ENCODE measurements at places on chromosomes 2 and 18. TPM values are rescaled to one million over a fixed set of nuclear protein-coding genes. Genes with fewer than 3 reads are reported as not detected.

The TMEM169 gene
- total RNA-seq, result 0.63 TPM

- DNase-seq, result no peak
Measured at GRCh38 chr2:70659551-70659950, 105.9 kb upstream of the TGFA start.

- DNase-seq, result peak; percentile 30
Measured at GRCh38 chr18:38368246-38368645, 802.6 kb upstream of the CELF4 start.

GRCh38 chr2:61670591-61671501 lies 132.7 kb upstream of the XPO1 start:
- no peak for DNase-seq

The MOGAT1 gene
- not detected for total RNA-seq

DNA sequence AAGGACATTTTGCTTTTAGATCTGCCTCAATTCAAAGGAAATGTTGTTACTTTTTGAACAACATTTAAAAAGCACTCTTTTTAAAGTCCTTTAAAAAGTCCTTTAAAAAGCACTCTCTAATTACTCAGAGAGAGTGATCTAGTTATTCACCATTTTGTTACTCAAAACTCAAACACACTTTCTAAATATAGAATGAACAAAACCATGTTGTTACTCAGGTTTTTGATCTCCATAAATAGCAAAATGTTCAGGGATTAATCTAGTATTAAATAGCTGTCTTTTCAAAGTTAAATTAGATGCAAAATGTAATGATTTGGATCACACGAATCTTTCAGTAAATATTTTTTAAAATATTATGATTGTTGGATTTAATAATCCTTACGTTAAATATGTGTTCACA lies 143.5 kb upstream of the BOD1L2 start:
- DNase-seq, result no peak

DNA sequence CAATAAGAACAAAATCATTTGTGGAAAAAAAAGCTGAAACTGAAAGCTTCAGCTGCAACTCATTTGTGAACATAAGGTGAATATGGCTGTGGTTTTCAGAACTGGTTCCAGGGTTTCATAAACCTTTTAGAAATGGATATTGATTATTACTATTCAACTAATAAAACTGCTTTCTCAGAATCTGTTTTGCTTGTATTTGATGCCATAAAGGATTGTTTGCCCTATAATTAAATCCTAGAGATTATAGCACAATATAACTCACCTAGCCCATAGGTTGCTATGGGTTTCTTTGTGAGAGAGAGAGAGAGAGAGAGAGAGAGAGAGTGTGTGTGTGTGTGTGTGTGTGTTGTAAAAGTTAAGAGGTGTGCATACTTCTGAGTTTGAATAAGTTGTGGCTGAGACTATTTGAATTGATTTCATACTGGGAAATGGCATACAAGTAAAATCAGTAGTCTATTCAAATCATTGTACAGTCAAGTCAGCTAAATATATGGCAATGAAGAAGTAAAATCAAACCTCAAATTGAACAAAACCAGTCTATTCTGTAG lies 339.2 kb downstream of the ARHGAP15 start:
- DNase-seq, result no peak

Data from lung (tissue), 17 donors.